Osteocyte (in vitro differentiated cells): ENCODE measurements at places on chromosomes 3 and 15.

DNA sequence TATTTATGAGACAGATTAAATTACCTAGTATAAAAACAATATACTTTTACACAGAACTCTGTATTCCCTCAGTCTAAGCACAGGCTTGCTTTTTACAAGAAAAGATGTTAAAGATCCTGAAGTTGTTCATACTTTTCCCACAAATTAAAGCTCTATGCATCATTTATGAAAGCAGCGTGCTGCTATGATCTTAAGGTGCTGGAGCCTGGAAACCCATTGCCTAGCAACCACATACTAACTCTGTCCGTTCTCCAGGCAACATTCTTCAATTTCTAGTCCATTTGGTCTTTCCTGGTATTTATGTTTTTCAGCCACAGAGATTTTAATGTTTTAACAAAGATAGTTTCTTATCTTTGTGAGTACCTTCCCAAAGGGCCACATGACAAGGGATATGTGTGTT lies 312.0 kb downstream of the DOCK3 start:
- H3K4me1 ChIP-seq: no peaks in the 10 kb centered on the region
- no peak overlapping the region for H3K27ac ChIP-seq
- H3K36me3 ChIP-seq: no peaks in the 10 kb centered on the region

DNA sequence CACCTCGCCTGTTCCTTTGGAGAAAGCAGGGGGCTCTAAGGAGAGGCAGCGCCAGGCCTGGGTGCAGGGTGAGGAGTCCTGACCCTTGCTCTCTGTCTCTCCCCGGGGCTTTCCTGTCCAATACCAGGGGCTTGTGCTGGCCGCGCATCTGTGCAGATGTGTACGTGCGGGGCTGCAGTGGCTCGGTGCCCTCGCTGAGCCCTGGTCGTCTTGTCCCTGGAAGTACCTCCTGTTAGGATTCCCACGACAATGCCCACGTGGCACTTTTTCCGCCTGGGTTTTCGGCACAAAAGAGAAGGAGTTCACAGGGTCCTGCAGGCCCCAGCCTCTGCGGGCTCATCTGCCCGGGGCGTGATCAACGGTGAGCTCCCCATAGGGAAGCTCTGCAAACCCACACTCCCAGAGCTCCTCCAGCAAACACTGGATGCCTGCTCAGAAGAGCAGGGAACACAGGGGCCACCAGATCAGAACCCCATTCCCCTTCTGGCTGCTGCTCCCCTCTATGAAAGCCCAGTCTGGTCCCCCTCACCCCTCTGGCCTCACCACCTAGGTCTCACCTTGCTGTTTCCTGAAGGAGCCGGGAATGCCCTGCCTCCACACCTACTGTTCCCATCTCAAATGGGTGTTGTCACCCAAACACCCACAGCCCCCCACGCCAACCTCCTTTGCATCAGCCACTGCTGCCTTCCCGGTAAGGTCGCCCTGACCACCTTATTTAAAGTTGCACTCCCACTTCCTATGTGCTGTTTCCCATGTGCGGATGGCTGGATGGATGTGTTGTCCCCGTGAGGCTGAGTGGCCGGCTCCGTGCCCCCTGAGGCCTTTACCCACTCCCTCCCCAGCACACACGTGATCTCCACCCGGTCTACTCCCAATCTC lies 62.6 kb upstream of the PRR20G start:
- DNase-seq: peak; percentile 75
- peaks cover 41% of the 10 kb centered on the region for H3K27me3 ChIP-seq
- no peaks in the 10 kb centered on the region for H3K36me3 ChIP-seq

DNA sequence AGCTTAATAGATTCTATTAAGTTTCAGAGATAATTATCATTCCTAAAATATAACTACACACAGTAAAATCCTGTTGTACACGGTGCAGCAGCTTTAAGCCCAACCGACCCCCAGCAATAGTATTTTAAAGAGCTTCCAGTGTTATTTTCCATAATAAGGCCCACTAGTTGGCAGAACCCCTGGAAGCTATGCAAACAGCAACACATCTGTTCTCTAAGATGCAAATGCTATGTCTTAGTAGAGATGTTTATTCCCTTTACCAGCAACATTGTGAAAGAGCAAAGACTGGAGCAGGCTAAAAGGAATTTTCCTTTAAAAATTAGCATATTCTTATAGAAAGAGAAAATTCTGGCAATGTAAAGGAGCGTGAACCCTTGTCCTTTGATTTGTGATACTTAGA lies 819.7 kb upstream of the ALCAM start:
- H3K4me3 ChIP-seq: no peak overlapping the region
- H3K4me1 ChIP-seq: peaks cover 24% of the 10 kb centered on the region
- DNase-seq: no peak
- H3K27me3 ChIP-seq: no peaks in the 10 kb centered on the region

DNA sequence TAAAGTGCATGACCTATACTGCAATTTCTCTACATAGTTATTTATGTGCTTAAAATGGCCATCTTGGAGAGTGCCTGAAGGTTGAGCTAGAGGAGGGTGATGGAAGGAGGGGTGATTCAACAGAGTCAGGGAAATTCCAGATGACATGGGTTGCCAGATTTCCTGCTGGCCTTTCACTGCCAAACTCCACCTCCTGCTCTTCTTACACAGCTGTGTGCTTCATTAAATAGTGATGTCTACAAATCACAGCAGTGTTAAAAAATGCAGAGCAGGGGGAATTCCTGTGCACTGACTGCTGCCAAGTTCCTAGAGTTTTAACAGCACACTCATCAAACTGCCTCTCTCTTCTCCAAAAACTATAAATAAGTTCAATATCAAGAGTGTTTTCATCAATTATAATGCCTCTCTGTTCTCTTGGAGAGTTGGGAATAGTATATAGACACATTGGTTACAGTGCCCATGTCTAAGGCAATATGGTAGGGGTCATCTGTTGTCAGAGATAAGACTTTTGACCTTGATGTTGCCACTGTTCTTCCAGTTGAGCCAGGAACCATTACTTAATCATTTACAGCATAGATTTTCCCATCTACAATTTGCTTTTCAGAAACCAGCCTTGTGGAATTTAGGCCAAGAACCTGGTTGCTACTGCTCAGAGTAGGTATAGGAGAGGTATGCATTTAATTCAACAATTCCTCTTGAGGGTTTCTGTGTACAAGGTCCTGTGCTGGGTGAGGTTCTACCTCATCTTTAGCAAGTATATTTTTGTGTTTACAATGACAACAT lies 79.6 kb downstream of the TP63 start:
- no peak overlapping the region for H3K4me3 ChIP-seq
- no peaks in the 10 kb centered on the region for H3K27me3 ChIP-seq
- peaks cover 55% of the 10 kb centered on the region for H3K4me1 ChIP-seq

DNA sequence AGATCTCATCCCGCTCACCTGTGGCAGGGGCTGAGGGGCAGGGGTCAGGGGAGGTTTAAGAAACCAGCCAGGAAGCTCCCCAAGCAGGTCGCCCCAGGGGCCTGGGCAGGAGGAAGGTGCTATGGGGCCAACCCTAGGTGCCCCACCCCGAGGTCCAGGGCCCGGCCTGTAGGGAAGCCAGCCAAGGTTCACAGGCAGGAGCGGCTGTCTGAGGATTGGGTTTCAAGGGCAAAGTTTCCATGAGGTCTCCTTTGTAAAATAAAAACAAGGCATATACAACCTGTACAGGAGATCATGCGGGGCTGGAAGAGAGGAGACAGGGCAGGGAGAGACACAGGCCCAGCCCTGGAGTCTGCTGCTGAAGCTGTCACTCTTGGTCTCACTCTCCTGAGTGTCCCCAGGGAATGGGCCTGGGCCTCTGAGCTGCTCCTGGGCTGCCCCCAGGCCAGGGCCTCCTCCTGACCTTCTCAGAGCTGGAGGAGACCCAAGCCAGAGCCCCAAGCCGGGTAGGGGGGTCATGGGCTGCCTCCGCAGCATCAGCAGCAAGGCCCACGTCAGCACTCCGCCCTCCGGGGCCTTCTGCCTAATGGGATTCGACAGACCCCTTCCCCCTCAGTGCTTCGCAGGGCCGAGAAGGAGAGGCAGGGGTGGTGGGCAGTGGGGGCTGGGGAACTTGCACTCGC lies 5.5 kb downstream of the CPLX3 start:
- H3K4me1 ChIP-seq: no peaks in the 10 kb centered on the region
- no peak overlapping the region for H3K27ac ChIP-seq
- H3K36me3 ChIP-seq: no peaks in the 10 kb centered on the region
- H3K4me3 ChIP-seq: no peak overlapping the region
- no peak for DNase-seq

DNA sequence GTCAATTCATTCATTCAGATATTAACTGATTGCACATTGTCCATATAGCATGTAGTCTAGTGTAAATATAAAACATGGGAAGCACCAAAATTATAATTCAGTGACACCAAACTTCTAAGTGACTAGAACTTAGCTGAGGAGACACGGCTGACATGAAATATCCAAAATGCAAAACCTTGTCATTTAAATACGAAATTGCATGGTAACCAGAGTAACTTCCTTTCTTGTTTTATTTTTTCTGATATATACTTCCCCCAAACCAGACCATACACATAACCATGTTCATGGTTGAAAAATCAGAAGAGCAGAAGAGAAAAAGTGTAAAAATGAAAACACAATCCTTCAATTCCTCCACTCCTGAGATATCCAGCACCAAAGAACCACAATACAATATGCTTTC lies 38.0 kb downstream of the CBLB start:
- no peak overlapping the region for H3K27ac ChIP-seq
- H3K4me1 ChIP-seq: peaks cover 23% of the 10 kb centered on the region
- H3K27me3 ChIP-seq: no peaks in the 10 kb centered on the region
- DNase-seq: no peak
- H3K4me3 ChIP-seq: no peak overlapping the region

DNA sequence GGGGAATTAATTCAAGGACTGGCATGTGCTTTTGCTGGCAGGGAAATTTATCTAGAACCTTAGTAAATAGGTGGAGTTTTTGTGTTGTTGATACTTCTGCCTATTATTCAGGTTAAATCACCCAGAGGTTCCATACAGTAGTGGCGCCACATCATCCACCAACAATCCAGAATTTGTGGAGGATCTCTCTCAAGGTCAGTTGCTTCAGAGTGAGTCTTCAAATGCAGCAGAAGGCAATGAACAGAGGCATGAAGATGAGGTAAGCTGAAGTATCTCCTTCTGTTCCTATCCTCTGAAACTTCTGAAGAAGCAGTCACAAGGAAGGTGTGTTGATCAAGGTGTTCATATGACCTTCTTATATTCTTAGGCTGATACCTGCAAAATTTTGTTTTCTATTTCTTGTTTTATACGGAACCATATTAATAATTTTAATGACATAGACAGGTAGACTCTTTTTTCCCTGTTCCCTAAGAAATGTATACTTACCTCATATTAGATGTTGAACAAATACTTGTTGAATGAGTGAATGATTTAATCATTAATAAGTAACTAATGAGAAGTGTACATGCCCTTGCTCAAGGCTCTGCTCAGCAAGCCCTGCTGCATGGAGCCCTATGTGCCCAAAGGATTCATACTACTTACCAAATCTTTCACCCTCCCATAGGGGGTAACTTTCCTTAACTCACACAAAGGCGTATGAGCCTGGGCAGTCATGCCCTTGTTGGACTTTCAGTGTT lies 43.6 kb downstream of the HMG20A start:
- H3K36me3 ChIP-seq: peaks cover 45% of the 10 kb centered on the region
- H3K27me3 ChIP-seq: no peaks in the 10 kb centered on the region
- peaks cover 2% of the 10 kb centered on the region for H3K4me1 ChIP-seq
- H3K4me3 ChIP-seq: no peak overlapping the region

DNA sequence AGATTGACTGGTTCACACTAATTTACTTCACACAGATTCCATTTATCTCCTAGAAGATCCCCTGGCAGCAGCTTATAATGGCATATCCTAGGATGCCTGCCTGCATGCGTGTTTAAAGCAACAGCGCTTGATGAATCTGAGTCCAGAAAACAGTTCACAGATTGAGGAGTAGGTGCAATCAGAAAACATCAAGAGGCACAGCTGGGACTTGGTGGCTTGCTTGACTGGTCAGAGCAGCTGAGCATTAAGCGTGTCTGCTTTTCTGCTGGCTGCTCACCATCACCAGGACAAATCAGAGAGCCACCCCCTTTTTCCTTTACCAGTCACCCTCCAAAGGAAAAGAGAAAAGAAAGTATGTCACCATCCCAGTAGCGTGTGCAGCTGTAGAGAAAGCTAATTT lies 223.6 kb downstream of the WDR72 start:
- no peak for DNase-seq
- H3K4me3 ChIP-seq: no peak overlapping the region
- no peaks in the 10 kb centered on the region for H3K4me1 ChIP-seq
- H3K27me3 ChIP-seq: peaks cover 20% of the 10 kb centered on the region
- no peaks in the 10 kb centered on the region for H3K36me3 ChIP-seq
- no peak overlapping the region for H3K27ac ChIP-seq
